ENCODE measurements at places on chromosomes 6 and 20.

DNA sequence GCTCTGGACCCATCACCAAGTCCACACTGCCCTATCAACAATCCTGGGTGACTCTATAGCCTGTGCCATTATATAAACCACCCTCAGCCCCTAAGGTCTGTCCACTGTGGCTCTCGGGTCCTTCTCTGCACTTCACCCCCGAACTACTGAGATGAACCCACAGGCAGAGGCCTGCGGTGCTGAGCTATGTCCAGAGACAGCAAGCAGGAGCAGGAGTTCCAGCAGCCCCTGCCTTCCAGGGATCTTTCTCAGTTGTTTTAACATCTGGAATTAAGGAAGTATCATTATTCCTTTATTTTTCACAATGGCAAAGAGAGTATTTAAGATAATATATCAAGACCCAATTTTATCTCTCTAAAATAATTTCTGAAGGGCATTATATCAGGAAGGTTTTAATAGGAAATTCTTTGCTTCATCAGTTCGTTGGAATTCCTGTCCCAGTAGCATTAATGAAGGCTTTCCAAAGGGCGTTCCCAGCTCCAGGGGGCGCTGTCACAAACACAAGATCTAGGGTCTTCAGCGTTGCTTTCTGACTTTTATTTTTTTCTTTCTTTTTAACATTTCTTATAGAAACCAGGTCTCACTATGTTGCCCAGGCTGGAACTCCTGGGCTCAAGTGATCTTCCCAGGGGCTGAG is 27.3 kb downstream of the RRBP1 start:
- no peak for DNase-seq

DNA sequence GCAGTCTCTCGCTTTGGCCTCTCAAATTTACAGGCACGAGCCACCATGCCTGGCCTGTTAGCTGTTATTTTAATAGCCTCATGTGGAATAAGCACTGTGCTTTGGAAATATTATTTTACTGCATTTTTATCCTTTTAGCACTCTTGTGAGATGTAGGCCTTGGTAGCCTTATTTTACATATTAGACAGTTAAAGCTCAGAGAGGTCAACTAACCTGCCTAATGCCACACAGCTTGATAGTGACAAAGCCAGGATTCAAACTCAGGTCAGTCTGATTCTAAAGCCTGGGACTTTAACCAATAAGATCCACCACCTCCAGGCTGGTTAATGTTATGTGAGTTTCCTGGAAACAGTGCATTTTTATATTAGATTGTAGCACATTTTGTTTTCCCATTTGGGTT is 9.5 kb downstream of the TNFAIP3 start:
- no peak for DNase-seq

GRCh38 chr20:10922506-10922905 is 248.7 kb upstream of the JAG1 start:
- no peak for DNase-seq

DNA sequence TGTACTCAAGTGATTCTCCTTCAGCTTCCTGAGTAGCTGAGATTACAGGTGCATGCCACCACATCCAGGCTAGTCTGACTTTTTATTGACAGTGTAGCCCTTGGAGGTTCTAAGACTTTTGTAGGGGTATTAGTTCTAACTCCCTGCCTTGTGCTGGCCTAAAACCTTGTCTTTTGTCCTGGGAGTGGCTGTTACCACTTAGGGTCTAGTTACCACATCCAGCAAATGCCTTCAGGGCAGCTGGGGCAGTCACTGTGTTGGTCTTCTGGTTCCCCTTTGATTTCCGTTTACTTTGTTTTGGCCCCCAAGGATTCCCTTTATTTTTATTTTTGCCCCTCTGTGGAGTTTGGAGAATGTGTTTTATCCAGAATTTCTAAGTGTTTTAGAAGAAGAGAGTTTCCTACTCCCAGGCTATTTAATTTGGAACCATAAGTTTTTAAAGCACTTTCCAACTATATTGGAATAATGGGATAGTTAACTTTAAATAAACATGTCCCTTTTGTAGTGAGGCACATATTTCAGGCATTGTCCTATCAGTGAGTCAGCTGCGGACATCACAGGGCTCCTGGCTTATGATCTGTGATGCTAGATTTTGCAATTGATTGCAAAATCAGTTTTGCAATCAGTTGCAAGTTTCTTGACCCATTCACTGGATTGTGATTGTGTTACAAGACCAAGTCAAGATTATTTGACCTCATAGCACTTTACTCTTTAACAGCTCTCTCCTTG is 25.0 kb downstream of the IL22RA2 start:
- no peak for DNase-seq

DNA sequence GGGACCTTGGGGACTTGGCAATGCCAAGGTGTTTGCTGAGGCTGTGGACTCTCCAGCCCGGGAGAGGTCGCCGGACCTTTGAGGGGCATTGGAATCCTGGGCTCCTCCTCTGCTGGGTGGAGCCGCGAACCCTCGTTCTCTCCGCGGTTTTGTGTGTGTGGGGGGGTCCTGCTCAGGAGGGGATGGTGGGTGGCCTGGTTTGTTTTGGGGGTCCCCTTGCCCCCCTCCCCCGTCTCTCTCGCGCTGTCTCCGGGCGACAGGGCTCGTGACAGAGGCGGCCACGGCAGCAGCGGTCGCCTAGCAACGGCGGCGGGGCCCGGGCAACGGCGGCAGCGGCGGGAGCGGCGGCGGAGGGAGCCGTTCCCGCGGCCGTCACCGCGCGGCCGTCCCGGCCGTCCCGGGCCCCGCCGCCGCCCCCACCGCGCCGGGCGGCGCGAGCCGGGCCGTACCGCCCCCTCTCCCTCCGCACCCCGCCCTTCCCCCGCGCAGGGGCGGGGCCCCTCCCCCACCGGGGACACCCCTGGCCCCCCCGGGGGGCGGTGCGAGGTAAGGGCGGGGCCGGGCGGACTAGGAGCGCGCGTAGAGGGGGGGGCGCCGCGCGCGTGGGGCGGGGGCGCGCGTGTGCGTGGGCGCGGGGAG is 7.8 kb downstream of the SYNGAP1 start:
- peak; percentile 25 for DNase-seq

GRCh38 chr20:58544891-58545290 is 29.7 kb upstream of the APCDD1L start:
- DNase-seq, result no peak

DNA sequence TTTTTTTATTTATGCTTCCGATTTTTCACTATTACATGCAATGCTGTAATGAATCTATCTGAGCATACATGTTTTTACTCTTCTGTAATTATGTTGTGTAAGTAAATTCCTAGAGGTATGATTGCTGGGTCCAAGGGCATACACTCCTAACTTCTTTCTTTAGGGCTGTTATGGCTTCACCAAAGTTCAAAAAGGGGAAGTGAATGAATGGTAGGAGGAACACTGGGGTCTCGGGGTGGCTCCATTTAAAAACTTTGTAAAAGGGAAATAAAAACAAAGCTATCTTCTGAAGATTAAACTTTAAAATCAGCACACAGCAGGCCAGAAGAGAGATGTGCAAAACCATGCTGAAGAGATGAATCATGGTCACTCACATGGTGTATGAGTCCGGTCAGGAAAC is 289.1 kb upstream of the SUPT3H start:
- DNase-seq, result no peak

DNA sequence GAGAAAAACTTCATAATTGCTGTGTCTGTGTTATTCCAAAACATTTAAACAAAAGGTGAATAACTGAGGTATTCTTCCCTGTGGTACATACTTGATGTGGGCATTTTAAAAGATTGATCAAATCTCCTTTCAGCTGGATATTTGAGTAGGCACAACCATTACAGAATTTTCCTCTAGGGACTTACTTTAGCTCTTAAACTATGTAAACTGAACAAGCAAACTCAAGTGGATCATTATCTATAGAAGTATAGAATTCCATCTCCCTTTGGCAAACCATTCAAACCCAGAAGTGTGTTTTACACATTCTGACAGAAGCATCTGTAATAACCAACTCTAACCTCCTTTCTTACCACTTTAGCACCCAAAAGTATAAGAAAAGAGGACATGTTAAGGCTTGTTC is 241.4 kb downstream of the ESR1 start:
- DNase-seq, result no peak

- no peak for DNase-seq
Measured at GRCh38 chr6:21845018-21845417, 251.5 kb downstream of the SOX4 start.

DNA sequence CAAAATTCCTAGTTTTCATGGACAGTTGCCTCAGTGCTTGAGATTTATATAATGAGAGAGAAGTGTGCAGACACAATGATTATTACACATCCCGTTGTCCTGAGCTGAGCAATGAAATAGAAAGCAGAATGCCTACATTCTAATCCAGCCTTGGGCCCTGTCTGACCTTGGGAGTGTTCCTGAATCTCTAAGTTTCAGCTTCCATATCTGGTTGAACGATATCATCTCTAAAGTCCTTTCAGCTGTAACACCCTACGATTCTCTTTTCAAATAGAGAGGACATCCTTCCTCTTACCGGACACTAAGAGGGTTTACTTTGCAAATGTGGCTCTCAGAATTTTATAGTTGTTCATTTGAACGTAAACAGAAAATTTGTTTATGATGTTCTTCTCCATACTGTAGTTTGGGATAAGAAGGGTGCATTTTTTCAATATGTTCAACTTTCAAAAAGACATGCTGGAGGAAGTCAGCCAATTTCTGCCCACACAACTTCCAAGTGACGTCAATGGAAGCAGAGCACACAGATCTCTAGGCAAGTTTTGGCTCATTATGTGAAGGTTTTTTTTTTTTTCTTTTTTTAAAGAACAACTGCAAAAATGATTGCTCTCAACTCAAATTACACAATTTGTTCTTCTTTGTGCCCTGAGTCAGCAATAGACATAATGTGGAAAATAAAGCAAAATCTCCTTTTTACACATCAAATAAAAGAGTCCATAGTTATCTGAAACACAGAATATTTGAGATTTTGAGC is 50.4 kb downstream of the PDE7B start:
- DNase-seq, result no peak

GRCh38 chr6:25934156-25934555 is 3.7 kb upstream of the SLC17A2 start:
- no peak for DNase-seq

- DNase-seq, result no peak
Measured at GRCh38 chr20:33733654-33734576, 2.1 kb downstream of the ZNF341 start.

- no peak for DNase-seq
Measured at GRCh38 chr20:52275181-52275691, 83.7 kb upstream of the ZFP64 start.

DNA sequence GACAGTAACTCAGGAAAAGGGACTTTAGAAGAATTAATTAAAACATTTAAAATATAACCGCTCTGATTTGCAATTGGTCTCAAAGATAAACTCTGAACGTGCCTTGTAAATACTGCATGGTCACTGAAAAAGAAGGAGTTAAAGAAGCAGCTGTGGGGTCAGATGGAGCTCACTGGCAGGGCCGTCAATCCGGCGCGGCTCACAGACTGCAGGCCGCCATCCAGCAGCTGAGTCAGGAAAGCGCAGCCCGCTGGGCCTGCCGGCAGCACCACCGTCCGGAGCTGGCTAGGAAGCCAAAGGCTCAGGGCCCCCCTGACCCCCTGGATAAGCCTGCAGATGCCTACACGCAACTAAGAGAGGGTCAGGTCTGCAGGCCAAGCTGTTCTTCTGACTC is 54.2 kb upstream of the FRMD1 start:
- DNase-seq, result no peak

DNA sequence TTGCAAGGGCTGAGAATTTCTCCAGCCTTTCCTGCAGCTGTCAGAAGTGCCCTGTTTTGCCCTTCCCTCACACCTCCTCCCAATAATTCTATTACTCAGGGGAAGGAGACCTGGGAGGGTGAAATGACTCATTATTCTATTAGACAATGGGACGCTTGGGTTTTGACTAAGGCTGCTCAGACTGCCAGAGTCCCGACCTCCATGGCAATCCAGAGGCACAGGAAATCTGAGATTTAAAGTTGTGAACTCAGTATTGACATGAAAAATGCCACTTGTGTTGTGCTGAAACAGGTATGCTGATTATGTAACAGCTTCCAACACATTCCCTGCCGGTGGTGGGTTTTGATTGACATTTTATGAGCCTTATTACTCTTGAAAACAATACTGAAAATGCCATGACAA is 625.9 kb upstream of the FLRT3 start:
- DNase-seq, result no peak

GRCh38 chr6:157106487-157106886 is 216.8 kb downstream of the TMEM242 start:
- DNase-seq, result no peak

GRCh38 chr6:44030812-44031454 is 96.3 kb downstream of the MRPL14 start:
- DNase-seq, result no peak

DNA sequence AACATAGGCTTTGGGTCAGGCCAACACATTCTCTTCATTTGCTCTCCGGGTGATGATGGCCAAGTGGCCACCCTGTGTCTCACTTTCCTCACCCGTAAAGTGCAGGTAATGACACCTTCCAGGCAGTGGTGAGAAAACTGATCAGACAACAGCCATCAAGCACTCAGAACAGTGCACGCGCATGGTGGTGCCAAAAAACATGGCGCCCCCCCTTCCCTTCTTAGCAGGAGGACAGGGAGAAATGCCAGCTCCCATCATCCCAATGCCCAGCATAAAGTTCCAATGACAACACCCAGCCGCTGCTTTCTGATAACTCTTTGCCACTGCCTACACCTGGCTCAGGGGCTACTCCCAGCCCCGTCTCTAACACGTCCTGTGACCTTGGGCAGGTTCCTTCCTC is 8.4 kb downstream of the BPIFB1 start:
- DNase-seq, result no peak

DNA sequence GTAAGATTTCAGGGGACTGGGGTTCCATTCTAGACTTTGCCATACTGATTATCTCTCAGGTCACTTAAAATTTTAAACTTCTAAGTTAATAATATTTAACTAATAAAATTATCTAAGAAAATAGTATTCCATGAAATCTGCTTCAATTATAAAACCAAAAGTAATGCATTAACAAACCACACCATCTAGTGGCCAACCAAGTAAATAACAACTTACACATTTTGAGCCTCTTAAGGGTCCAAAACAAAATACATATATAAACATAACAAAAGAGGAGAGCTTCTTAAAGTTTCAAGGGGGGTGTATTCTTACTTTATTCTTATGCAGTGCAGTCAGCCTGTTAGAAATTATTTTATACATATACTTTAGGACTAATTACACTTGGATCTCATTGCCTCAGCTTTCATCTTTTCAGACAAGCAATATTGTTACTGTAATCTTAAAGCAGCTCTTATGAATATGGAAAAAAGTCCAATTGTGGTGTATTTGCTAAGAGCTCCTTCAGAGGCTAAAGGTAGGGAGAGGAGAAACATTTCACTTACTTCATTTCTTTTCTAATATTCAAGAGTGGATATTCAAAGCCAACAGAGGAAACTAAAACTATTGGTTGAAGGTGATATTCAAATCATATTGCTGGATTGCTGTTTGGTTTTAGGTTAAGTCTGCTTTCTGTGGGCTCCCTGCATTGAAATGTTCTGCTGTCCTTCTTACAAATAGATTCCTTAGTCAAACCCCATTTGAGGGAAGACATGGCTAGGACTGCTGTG is 199.7 kb upstream of the SIM1 start:
- no peak for DNase-seq

All from stimulated activated CD8-positive, alpha-beta memory T cell treated with anti-CD3 and anti-CD28 coated beads, Interleukin-7, amount 100 ng/mL, for 24 hours (primary cell).